HL-60 (cell line): ENCODE measurements at places on chromosomes 1 and 21.

DNA sequence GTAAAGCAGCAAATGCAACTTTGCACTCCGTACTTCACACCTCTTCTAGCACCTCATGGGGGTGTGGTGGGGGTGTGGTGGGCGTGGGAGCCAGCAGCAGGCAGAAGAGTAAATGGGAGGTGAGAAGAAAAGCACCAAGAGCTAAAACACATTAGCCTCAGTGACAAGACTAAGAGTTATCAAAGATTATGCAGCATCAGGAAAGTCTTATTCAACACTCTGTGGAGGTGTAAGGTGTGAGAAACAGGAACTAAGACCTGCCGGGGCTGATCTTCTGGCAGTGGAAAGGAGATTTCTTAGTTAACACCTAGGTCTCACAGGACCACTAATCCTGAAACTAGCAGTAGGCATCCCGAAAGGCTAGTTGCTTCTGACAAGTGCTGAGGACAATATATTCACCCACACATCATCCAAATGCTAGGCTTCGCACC, 9.9 kb downstream of the TGFBR3 start:
- no peak for DNase-seq

DNA sequence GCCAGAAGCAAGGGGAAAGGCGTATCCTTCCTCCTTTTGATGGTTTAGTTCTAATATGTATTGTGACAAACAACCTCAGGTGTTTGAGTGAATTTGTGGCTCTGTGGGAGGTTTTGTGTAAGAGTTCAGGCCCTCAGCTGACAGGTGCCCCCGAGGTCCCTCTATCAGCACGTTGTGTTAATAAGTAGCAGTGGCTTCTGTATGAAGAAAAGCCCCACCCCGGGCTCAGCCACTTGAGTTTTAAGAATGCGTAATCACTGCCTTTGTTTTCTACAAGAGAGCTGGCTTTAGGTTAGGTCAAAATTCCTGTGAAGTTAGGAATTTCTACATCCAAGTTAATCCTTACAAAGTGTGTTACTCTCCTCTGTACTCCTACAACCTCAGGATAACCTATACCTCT, 92.4 kb upstream of the PGBD5 start:
- DNase-seq = no peak

DNA sequence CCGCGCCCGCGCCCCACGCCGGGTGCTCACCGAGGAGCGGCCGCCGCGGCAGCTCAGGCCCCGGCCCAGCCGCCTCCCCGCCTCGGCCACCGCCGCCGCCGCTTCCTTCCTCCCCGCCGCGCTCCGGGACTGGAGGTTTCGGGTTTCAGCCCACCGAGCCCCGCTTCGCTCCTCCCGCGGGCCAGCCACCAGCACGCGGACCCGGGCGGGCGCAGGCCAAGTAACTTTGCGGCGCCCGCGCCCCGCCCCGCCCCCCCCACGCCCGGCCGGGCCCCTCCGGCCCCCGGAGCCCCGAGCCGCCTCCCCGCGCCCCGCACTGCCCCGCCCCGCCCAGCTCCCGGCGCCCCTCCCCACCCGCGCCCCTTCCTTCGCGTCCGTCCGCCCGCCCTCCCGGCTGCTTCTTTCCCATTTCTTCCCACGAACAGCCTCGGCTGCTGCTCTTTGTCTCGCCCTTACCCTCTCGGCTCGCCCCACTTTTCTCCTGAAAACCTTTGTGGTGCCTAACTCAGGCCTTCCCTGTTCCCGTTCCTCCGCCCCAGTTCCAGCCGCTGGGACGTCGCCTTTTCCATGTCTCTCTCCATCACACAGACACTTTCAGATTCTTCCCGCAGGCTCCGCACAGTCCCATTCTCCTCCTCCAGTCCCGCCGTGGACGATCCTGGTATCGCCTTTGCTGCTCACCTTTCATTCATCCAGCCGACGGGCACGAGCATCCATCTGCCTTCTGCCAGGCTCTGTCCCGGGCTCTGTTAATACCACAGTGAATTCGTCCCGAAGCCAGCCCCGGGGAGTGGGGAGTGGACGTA, at the start of gene GPR161:
TSS of gene GPR161 (minus strand) at position 222 of the 806 bp plus-strand sequence. CDS start 32,080 bp downstream, outside the sequence.
- no peak for DNase-seq

GRCh38 chr21:43775795-43776430, at the start of gene CSTB:
TSS of gene CSTB (minus strand) at chr21:43776308. CDS start at chr21:43776269, 39 bp downstream.
- DNase-seq = peak; percentile 74

GRCh38 chr1:223242971-223243370, 99.9 kb upstream of the TLR5 start:
- DNase-seq = no peak

DNA sequence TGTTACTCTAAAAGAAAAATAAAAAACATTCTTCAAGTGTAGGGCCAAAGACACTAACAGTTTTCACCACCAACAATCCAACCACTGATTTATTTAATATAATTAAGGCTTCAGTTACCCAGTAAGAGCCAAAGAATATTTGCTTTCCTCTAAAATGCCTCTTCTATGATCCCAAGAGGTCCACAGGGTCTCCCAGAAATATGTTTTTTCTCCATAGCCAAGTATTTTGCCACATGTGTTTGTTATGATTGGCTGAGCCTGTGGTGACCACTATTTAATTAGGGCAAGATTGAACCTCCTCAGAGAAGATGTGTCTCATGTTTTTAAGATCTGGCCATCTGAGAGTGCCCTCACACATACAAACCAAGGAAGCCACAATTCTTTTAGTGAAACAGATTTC, 135.9 kb downstream of the TPR start:
- no peak for DNase-seq

DNA sequence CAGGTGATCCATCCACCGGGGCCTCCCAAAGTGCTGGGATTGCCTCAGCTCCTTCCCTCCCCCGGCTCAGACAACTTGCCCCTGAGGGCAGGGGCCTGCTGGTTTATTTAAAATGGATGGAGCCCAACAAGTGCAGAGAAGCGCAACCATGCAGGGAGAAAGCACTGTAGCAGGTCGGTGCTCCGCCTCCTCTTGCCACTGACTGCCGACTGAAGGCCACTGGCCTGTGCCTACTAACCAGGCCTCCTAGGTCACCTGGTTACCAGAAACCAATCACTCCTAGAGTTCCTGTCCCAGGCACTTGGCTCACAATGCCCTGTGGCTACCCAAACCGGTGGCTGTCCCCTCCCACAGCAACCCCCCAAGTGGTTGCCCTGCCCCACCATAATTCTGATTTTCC, 35.9 kb downstream of the ZNF695 start:
- no peak for DNase-seq
